ENCODE measurements at places on chromosomes 12 and 14.

DNA sequence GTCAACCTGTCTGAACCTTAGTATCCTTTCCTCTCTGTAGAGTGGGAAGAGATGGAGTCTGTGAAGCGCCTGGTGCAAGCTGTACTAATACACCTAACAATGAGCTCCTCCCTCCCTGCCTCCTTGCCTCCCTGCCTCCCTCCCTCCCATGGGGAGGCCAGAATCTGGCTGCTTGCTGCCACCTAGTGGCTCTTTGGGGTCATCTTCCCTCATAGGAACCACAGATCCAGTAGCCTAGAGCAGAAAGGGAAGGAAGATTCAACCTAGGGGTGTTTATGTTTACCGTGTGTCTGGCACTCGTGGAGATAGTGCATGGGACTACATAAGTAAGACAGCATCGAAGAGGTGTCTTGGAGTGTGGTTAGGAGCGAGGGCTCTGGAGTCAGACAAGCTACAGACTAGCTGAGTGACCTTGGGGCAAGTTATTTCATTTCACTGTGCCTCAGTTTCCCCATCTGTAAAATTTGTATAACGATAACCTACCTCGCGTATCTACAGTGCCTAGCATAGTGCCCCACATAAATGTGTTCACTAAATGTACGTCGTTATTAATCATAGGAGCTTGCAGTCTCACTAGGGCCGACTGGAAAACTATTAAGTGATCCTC is 35.5 kb upstream of the TSPAN9 start:
- peaks cover 3% of the 10 kb centered on the region for H3K36me3 ChIP-seq
- H3K4me3 ChIP-seq = no peak overlapping the region
- peaks cover 3% of the 10 kb centered on the region for H3K27me3 ChIP-seq
- DNase-seq = no peak
- no peaks in the 10 kb centered on the region for H3K4me1 ChIP-seq

GRCh38 chr12:53623548-53624385 is 2.4 kb downstream of the ATF7 start:
- DNase-seq = no peak
- peaks cover 28% of the 10 kb centered on the region for H3K4me1 ChIP-seq
- peak overlapping the region; percentile 95 for H3K27ac ChIP-seq
- H3K36me3 ChIP-seq = peaks cover 3% of the 10 kb centered on the region
- peak overlapping the region; percentile 98 for H3K4me3 ChIP-seq
- H3K27me3 ChIP-seq = no peaks in the 10 kb centered on the region

DNA sequence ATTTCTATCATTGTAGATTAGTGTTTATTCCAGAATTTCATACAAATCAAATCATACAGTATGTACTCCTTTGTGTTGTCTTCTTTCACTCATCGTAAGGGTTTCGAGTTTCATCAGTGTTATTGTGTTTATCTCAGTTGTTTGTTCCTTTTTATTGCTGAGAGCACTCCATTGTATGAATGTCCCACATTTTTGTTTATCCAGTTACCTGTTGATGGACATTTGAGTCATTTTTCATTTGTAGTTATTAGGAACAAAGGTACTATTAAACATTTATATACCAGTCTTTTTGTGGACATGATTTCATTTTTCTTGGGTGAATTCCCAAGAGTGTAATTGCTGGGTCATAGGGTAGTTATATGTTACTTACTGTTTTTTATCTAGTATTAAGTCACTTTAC is 70.0 kb downstream of the BICD1 start:
- peaks cover 27% of the 10 kb centered on the region for H3K36me3 ChIP-seq
- no peaks in the 10 kb centered on the region for H3K4me1 ChIP-seq
- no peaks in the 10 kb centered on the region for H3K27me3 ChIP-seq
- H3K27ac ChIP-seq = no peak overlapping the region

- H3K27ac ChIP-seq = no peak overlapping the region
- no peak overlapping the region for H3K4me3 ChIP-seq
- no peak for DNase-seq
- H3K36me3 ChIP-seq = peaks cover 9% of the 10 kb centered on the region
Observed at GRCh38 chr12:94982456-94982855, 21.0 kb downstream of the NDUFA12 start.

DNA sequence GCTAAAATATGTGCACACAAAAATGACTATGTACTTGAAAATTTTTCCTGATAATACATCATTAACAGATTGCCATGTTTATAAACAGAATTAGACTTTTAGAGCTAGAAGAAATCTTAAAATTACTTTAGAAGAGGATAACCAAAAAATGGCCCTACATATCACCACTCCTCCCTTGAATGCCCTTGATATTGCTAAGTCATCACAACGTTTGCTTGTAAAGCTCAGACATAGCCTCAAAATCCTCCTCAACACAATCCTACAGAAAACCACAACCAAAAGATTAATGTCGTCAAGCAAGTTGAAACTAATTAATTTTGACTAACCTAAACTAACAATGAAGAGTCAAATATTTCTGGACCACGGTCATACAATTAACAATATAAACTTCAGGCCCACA is 19.4 kb upstream of the NAA30 start:
- H3K27ac ChIP-seq = no peak overlapping the region
- H3K4me1 ChIP-seq = peaks cover 8% of the 10 kb centered on the region
- H3K36me3 ChIP-seq = no peaks in the 10 kb centered on the region
- no peak overlapping the region for H3K4me3 ChIP-seq
- H3K27me3 ChIP-seq = peaks cover 4% of the 10 kb centered on the region
- DNase-seq = no peak

GRCh38 chr14:82445810-82446570 is 912.3 kb upstream of the SEL1L start:
- H3K27me3 ChIP-seq = no peaks in the 10 kb centered on the region
- no peak overlapping the region for H3K27ac ChIP-seq
- H3K36me3 ChIP-seq = no peaks in the 10 kb centered on the region
- DNase-seq = no peak

GRCh38 chr12:101591781-101592180 is 3.0 kb upstream of the MYBPC1 start:
- H3K4me3 ChIP-seq = no peak overlapping the region
- no peak for DNase-seq
- H3K36me3 ChIP-seq = no peaks in the 10 kb centered on the region
- H3K27ac ChIP-seq = no peak overlapping the region
- no peaks in the 10 kb centered on the region for H3K4me1 ChIP-seq
- H3K27me3 ChIP-seq = no peaks in the 10 kb centered on the region

DNA sequence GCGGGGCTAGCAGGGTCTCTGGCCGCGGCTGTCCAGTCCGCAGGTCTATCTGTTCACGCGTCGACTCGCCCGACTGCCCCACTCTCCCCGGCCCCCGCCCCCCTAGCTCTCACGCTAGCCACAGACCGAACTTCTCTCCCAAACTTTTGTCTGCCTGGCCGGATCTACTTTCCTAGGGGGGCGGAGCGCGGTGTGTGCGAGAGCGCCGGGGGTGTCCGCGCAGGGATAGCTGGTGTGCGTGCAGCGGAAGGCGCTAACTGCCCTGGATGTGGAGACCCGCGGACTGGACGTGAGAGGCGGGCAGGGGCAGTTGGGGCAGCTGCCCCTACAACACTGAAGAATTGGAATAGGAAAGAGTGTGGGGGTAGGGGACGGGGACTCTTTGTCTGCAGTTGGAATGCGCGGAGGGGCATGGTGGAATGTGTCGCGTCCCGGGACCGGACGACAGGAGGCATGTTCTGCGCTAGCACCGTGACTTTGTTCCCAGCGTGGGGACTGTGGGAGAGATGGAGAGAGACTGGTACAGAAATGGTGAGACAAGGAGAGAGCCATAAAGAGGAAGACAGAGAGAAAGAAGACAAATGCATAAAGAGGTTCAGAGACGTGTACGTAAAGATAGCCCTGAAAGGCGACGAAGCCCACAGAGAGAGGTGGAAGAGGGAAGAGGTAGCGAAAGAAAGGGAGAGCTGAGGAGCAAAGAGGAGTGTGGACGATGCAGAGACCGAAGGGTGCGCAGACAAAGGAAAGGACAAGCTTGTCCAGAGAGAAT is at the start of gene AJUBA:
Gene AJUBA, minus strand, starts transcription at position 75 of the 769 bp plus-strand sequence. CDS start 285 bp downstream, outside the sequence.
- peaks cover 28% of the 10 kb centered on the region for H3K4me1 ChIP-seq
- H3K36me3 ChIP-seq = peaks cover 7% of the 10 kb centered on the region
- H3K4me3 ChIP-seq = no peak within 1 kb of the TSS
- DNase-seq = peak; percentile 86
- H3K27ac ChIP-seq = no peak within 1 kb of the TSS

DNA sequence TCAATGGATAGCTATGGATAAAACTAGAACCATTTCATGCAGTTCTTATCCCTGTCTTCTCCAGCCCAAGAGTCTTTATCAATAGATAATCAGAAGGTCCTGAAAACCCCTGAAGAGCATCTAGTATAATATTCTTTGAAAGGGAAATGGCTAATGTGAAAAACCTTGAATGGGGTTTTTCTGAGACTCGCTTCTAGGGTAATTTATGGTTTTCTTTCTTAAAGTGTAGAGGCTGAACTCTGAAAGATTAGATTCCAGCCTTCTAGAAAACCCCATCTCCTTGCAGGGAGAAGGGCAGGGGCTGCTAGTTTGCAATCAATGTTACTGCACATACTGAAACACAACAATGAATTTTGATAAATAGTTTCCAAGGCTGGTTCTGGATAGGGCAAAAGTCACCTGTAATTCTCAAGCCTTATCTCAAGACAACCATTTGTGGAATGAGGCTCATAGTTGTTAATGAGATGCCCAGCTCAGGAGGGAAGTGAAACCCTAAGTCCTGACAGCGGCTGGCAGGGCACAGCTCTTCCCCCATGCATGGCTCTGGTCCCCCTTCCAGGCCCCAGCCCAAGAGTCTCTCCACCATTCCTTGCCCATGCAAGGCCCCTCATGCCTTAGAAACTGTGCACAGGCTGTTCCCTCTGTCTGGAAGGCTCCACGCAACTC is 33.7 kb upstream of the PYGL start:
- no peak for DNase-seq
- H3K27me3 ChIP-seq = peaks cover 6% of the 10 kb centered on the region
- no peaks in the 10 kb centered on the region for H3K36me3 ChIP-seq
- no peak overlapping the region for H3K27ac ChIP-seq
- H3K4me3 ChIP-seq = no peak overlapping the region

DNA sequence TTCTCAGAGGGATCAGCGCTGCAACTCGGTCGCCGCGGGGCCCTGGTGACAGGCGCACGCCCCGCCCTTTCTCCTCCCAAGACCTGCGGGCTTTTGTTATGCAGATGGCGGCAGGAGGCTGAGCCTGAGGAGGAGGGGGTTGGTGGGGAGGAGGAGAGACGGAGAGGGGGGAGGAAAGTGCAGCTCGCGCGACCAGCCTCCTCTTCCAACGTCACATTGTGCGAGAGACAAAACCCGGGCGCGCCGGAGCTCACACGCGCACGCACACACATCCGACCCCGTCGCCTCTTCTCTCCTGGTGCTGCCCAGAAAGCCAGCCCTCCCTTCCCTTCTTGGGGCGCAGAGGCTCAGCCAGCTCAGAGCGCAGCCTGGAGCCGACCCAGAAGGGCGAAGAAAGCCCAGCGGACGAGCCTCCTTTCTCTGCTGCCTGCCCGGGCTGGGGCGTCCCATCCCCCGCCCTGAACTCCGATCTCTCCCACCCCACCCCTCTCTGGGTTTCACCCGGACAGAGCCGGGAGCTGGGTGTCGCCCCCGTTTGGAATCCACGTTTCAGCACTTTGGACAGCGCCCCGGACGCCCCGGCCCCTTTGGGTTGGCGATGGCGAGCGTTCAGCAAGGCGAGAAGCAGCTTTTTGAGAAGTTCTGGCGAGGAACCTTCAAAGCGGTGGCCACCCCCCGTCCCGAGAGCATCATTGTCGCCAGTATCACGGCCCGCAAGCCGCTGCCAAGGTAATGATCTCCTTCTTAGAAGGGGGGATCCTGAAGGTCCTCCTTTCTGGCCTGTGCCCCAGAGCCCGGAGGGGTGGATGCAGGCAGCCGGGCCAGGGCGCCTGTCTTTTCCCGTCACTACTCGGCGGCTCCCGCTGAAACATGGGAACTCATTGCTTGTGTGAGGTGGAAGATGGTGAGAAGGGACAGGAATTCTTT is at the start of gene SRRM4:
Gene SRRM4, plus strand, starts transcription at position 257 of the 927 bp plus-strand sequence. Its CDS starts 342 bp downstream, at position 599.
- peak within 1 kb of the TSS; percentile 78 for H3K4me3 ChIP-seq
- peak; percentile 83 for DNase-seq
- H3K27ac ChIP-seq = no peak within 1 kb of the TSS
- H3K36me3 ChIP-seq = no peaks in the 10 kb centered on the region
- peaks cover 90% of the 10 kb centered on the region for H3K27me3 ChIP-seq

DNA sequence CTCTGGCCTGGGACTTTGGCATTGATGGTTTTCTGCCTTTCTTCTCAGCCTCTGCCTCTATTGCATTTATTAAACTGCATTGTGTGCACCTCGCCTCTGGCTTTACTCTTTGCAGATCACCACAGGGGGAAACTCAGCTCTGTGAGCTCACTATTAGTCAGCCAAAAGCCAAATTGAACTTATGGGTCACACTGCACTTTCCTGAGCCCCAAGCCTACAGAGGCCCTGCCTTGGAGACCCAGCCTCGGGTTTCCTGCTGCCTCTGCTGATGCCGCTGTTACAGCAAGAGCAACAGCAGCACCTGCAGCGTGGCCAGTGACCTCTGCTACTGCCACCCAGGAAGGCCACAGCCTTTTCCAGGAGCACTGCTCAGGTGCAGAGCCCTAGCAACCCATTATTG is 122.5 kb downstream of the DAD1 start:
- peaks cover 18% of the 10 kb centered on the region for H3K27me3 ChIP-seq
- H3K4me3 ChIP-seq = no peak overlapping the region
- DNase-seq = no peak
- H3K27ac ChIP-seq = no peak overlapping the region

GRCh38 chr12:47074757-47075156 is 4.7 kb upstream of the PCED1B start:
- H3K4me3 ChIP-seq = no peak overlapping the region
- peaks cover 19% of the 10 kb centered on the region for H3K4me1 ChIP-seq
- H3K27ac ChIP-seq = no peak overlapping the region
- DNase-seq = no peak
- peaks cover 3% of the 10 kb centered on the region for H3K36me3 ChIP-seq

DNA sequence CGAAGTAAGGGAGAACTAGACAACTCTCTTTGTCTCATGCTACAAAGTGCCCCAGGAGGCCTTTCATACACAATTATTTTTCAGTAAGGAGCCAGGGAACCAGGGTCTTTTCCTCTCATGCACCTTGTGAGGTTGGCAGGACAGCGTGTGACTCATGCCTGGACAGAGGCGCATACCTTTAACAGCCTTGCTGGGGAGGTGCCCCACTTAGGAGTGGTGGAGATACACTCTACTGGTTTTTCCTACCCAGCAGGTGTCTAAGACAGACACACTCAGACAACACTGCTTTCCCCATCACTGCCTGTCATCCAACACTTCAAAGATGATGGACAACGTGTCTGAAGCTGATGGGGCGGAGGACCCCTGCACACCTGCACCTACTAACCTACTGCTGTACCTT is 49.1 kb downstream of the B4GALNT3 start:
- peak overlapping the region; percentile 95 for H3K27ac ChIP-seq
- H3K4me1 ChIP-seq = peaks cover 22% of the 10 kb centered on the region
- peaks cover 17% of the 10 kb centered on the region for H3K27me3 ChIP-seq
- peak overlapping the region; percentile 75 for H3K4me3 ChIP-seq
- DNase-seq = no peak

GRCh38 chr12:59173695-59174094 is 253.4 kb upstream of the LRIG3 start:
- DNase-seq = no peak
- no peak overlapping the region for H3K4me3 ChIP-seq

DNA sequence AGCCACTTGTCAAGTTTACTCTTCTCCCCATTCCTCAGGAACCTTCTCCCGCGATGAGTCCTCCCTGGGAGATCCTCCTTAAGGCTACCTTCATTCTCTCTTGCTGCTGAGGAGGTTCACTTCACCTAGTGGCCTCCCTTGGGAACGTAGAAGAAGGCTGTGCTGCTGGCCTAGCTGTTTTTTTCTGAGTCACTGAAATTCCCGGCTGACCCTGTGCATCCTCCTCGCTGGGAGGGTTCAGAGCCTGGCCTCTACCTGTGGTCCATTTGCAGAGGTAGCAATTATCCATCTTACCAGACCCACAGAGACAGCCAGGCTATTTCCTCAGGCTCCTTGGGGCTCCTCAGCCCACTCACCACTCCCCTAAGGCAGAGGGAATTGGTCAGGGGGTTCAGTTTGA is 4.6 kb downstream of the KRT82 start:
- no peaks in the 10 kb centered on the region for H3K36me3 ChIP-seq
- H3K27me3 ChIP-seq = peaks cover 24% of the 10 kb centered on the region
- H3K4me3 ChIP-seq = no peak overlapping the region
- no peak overlapping the region for H3K27ac ChIP-seq
